Stimulated activated CD4-positive, alpha-beta T cell treated with anti-CD3 and anti-CD28 coated beads, Interleukin-4, amount 100 ng/mL, for 48 hours (primary cell): ENCODE measurements at places on chromosomes 5 and 9.
A peak's percentile ranks its signal among the peaks of the same experiment; 100 is the strongest.

- no peak for DNase-seq
These were observed 41.9 kb downstream of the NCS1 start for GRCh38 chr9:130213911-130214761.

- no peak for DNase-seq
These were observed 13.7 kb downstream of the MLLT3 start for GRCh38 chr9:20608582-20608981.

- DNase-seq, result no peak
These were observed 998.8 kb downstream of the MAT2B start for GRCh38 chr5:164504141-164504772.

DNA sequence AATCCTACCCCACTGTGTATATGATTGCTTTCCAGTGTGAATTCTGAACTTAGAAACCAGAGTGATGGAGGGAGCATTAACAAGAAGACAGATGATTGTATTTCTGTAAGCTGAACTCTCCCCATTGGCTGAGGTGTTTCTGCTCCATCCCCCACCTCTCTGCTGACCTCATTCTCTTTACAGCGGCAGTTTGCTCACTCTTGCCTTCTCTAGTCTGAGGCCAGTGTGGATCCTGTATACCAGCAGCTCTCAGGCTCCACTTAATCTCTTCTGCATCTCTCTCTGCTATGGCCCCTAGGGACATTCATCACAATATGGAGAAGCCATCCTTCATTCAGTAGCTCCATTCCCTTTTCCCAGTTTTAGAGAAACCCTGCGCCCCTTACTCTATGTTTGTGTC lies 358.8 kb downstream of the MAN2A1 start:
- DNase-seq, result no peak

DNA sequence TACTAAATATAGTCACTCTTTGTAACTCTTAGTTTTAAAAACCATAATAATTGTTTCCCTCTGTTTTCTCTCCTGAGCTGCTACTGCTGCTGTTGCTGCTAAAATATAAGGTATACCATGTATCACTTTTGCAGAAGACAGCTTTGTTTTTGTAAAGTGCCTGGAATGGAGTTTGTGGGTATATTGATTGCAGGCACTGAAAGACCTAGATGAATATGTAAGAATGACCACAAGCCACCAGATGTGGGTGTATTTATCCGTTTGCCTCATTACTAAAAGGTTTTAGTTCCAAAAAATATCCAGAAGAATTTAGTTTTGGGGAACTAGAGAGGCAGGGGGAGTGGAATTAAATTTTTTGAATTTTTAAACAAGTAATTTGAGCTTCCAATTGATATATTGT lies 151.1 kb upstream of the CDKN2B start:
- DNase-seq, result no peak

GRCh38 chr5:13814301-13814700 lies 130.2 kb downstream of the DNAH5 start:
- no peak for DNase-seq

GRCh38 chr5:8590959-8591358 lies 722.0 kb downstream of the MTRR start:
- no peak for DNase-seq

GRCh38 chr5:41770799-41771198 lies 99.4 kb downstream of the OXCT1 start:
- DNase-seq, result no peak

GRCh38 chr5:142290577-142291299 lies 34.1 kb downstream of the SPRY4 start:
- DNase-seq, result no peak

- DNase-seq, result no peak
These were observed 118.9 kb downstream of the NR6A1 start for GRCh38 chr9:124652203-124652602.

GRCh38 chr9:136533775-136534157 lies 12.1 kb downstream of the NOTCH1 start:
- peak; percentile 79 for DNase-seq

GRCh38 chr9:69047371-69047770 lies 11.8 kb downstream of the FXN start:
- DNase-seq, result no peak

- no peak for DNase-seq
These were observed 49.1 kb upstream of the CLK4 start for GRCh38 chr5:178675922-178676321.

GRCh38 chr9:131162886-131163285 lies 37.5 kb downstream of the NUP214 start:
- no peak for DNase-seq

GRCh38 chr9:124504530-124505005 lies 2.6 kb downstream of the NR5A1 start:
- no peak for DNase-seq

DNA sequence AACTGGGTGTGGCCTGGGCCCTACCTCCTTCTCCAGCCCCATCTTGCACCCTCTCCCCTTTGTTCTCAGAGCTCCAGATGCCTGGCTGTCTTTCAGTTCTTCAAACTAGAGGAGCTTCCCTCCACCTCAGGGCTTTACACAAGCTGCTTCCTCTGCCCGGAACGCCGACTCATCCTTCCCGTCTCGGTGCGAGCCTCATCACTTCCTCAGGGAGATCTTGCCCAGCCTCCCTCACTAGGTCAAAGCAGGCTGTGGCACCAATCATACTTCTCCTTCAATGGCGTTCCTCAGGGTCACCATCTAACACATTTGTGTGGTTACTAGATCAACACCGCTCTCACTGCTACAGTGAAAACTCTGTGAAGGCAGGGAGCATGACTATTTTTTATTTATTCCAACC lies 56.2 kb upstream of the ZSWIM6 start:
- DNase-seq, result no peak

DNA sequence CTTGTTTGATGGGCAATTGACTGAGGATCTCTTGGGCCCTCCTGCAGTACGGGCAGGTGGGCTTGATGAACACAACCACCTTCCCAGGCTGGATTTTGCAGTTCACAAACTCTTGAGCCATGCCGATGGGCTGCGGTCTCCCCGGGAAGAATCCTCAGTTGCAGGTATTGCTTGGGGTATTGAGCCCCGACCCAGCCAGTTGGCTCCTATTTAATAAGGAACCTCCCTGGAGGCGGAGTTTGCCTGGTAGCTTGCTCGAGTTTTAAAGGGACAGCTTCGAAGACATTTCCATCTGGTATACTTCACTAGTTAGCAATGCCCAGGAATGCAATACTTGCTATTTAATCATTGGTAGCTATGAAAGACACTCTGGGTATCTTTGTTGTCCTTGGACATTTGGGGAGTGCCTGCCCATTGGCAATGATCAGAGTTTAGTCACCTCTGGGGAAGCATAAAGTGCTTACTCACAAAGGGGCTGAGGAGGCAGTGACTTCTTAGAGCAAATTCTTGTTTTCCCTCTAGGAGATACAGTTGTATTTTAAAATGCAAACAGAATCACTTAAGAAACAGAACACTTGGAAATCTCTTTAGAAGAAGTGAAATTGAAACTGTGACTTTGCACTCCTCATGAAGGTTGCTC lies at the start of gene GLRX:
TSS of gene GLRX (minus strand) at position 185 of the 640 bp plus-strand sequence. CDS start at position 121, 64 bp downstream.
- DNase-seq, result peak; percentile 38

DNA sequence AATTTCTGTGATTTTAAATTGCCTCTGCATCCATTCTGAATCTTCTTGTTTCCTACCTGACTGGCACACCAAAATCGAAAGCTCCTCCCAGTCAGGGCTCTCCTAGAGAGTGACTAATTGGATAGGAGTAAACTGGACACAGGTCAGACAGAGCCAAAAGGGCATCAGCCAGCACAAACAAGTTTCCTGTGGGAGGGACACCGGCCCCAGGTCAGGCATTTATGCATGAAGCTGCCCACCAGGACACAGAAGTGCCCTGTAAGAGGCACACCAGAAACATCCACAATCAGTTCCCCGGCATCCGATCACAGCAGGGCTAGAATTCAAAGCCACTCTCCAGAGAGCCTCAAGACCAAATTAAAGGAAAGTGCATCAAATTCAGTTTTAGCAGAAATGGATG lies 78.4 kb downstream of the SFXN1 start:
- DNase-seq, result no peak

GRCh38 chr9:88458716-88459465 lies 70.6 kb downstream of the SPIN1 start:
- DNase-seq, result no peak

GRCh38 chr9:87068177-87068840 lies 121.0 kb upstream of the GAS1 start:
- no peak for DNase-seq

DNA sequence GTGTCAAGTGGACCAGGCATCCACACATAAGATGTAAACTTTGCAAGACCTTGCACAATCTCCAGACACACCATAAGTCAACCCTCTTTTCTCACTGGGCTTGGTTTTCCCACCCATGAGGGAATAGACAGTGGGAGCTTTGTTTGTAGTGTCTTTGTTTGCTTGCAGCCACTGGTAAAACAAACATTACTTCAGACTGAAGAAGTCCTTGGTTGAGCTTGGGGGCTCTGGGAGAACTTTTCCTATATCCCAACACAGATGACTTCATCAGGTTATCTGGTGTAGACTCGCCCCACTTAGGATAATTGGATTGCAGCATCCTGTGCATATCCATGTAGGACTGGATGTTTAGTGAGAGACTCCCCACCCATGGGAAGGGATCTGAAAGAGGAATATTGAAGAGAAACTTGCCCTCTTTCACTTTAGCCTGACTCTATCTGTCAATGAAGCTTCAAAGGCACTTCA lies 11.5 kb upstream of the ADGRV1 start:
- no peak for DNase-seq

GRCh38 chr9:115481769-115482168 lies 363.8 kb upstream of the TNC start:
- no peak for DNase-seq

- no peak for DNase-seq
These were observed 806.5 kb downstream of the PRELID2 start for GRCh38 chr5:145028626-145029025.

DNA sequence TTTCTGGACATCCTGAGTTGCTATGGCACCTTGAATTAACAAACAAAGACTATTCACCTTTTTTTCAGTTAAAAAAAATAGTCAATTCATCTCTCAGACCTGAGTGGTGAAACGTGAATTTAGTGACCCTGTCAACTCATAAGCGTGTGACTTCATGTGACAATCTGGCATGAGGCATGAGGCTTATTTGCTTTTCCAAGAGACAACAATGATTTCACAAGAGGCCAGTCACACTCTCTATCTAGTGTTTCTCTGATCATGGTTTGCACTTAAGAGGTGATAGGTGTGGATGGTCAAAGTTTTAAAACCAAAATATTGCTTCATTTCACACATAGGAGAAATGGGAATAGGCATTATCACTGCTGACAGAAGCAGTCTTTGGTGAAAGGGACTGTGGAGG lies 559.6 kb upstream of the ACO1 start:
- no peak for DNase-seq

GRCh38 chr9:135119496-135120064 lies 32.1 kb downstream of the OLFM1 start:
- no peak for DNase-seq

- DNase-seq, result no peak
These were observed 108.9 kb downstream of the WNK2 start for GRCh38 chr9:93292664-93293328.

- no peak for DNase-seq
These were observed 1.8 kb downstream of the ELAVL2 start for GRCh38 chr9:23823986-23824829.

DNA sequence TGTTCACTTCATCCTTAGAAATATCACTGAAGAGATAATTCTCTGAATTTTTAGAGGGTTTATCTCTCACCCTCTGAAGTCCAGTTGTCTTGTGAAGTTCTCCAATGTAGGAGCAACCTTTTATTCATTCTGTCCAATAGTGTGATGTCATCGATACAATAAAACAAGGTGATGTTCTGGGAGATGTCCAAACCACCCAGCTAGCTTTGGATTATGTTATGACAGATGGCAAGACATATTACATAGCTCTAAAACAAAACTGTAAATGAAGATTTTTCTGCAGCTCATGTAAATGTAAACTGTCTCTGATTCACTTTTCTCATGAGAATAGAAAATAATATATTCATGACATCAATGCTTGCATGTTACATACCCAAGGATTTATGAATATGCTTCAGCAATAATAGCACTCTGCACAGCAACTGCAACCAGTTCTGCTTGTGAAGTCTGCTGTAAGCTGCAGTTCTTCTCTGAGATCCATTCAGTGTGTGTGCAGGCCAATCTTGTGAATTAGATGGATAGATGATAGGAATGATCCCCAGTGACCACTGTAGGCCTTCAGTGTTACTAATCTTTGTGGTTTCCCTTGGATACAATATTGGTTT lies 172.6 kb upstream of the CDH12 start:
- DNase-seq, result no peak

- DNase-seq, result no peak
These were observed 410.1 kb downstream of the AGTPBP1 start for GRCh38 chr9:85331626-85332025.

GRCh38 chr9:90368928-90369327 lies 273.7 kb downstream of the DIRAS2 start:
- DNase-seq, result no peak

DNA sequence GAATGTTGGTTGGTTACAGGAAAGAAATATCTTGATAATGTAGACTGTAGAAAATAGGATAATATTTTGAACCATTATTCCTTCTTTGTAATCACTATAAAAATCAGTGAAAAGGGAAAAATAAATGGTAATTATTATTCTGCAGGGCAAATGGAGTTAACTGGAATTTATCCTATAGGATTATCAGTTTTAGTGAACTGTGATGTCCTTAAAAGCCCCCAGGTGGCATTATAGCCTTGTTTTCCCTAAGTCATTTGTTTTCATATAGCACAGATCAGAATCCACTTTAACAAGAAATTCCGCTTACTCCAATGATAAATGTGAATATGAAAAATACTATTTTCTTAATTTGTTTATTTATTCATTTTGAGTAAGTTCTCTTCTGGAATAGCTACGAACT lies 26.2 kb upstream of the WDR41 start:
- no peak for DNase-seq

DNA sequence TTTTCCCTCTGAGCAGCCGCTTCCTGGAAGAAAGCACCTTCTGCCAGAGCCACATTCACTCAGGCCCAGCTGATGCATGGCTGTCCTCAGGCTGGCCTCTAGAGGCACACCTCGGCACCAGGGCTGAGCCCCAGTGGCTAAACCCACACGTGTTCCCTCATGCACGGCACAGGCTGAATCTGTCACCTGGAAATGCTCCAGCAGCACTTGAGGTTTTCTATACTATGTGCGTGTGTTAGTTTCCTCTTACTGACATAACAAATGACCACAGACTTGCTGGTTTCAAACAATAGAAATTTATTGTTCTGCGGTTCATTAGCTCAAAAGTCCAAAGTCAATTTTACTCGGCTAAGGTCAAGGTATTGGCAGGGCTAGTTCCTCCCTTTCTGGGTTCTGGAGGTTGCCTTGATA lies 141.4 kb downstream of the LRRC70 start:
- DNase-seq, result no peak

DNA sequence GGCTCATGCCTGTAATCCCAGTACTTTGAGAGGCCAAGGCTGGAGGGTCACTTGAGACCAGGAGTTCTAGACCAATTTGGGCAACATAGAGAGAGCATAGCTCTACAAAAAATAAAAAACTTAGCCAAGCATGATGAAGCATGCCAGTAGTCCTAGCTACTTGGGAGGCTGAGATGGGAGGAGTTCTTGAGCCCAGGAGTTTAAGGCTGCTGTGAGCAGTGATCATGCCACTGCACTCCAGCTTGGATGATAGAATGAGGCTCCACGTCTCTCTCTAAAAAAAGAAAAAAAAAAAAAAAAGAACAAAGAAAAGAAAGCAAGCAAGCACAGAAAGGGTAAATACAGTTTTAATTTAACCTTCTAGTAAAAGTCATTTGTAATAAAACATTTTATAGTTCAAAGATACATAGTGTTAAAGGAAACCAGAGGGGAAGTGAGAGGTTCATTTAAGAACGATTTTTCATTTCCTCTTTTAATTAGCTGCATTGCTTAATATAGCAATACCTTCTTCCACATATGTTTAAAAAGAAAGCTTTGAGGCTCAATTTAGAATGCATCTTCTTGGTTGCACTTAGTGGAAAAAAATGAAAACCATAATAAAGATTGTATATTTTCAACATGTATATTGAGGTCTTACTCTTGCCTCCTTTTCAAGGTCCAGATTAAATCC lies 14.9 kb downstream of the GAPT start:
- no peak for DNase-seq
